Activated CD8-positive, alpha-beta T cell treated with anti-CD3 and anti-CD28 coated beads for 36 hours (primary cell): ENCODE measurements at places on chromosomes 3 and 15. TPM values are rescaled to one million over a fixed set of nuclear protein-coding genes. Genes with fewer than 3 reads are reported as not detected.

The CPA3 gene
- not detected for total RNA-seq

GRCh38 chr3:118544458-118544857 lies 490.2 kb downstream of the IGSF11 start:
- DNase-seq: no peak
- no peaks in the 10 kb centered on the region for H3K27me3 ChIP-seq
- no peak overlapping the region for H3K27ac ChIP-seq
- H3K4me3 ChIP-seq: no peak overlapping the region
- H3K36me3 ChIP-seq: no peaks in the 10 kb centered on the region

GRCh38 chr15:62740141-62741004 lies 302.2 kb upstream of the TPM1 start:
- DNase-seq: no peak
- peaks cover 8% of the 10 kb centered on the region for H3K4me1 ChIP-seq
- H3K4me3 ChIP-seq: no peak overlapping the region
- no peaks in the 10 kb centered on the region for H3K36me3 ChIP-seq

The ACKR2 gene
- 1.4 TPM for total RNA-seq

- peaks cover 3% of the 10 kb centered on the region for H3K4me1 ChIP-seq
- H3K36me3 ChIP-seq: no peaks in the 10 kb centered on the region
- no peak overlapping the region for H3K4me3 ChIP-seq
- H3K27me3 ChIP-seq: no peaks in the 10 kb centered on the region
- DNase-seq: no peak
- no peak overlapping the region for H3K27ac ChIP-seq
Observed at GRCh38 chr3:189369636-189370035, 197.9 kb downstream of the TPRG1 start.

DNA sequence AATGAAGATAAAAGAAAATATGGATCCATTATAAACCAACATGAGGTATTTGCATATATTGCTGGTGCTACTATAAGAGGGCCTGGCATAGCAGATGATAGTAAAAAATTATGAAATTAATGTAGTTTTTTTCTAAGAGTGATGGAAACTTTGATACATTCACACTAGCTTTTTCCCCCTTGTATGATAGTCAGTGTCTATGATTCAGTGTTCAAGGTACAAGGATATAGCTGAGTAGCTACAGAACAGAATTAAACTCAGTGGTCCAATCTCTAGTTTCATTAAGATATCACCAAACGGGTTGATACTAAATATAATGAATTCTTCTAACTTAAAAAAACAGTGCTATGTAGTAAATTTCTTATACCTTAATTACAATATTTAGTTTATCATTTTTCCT lies 49.9 kb upstream of the XRN1 start:
- H3K4me1 ChIP-seq: peaks cover 26% of the 10 kb centered on the region
- peak overlapping the region; percentile 82 for H3K27ac ChIP-seq
- DNase-seq: no peak
- peaks cover 54% of the 10 kb centered on the region for H3K36me3 ChIP-seq

GRCh38 chr15:33411596-33412540 lies 101.1 kb downstream of the RYR3 start:
- H3K27me3 ChIP-seq: no peaks in the 10 kb centered on the region
- no peak overlapping the region for H3K27ac ChIP-seq
- no peak for DNase-seq
- H3K36me3 ChIP-seq: no peaks in the 10 kb centered on the region
- H3K4me1 ChIP-seq: no peaks in the 10 kb centered on the region
- no peak overlapping the region for H3K4me3 ChIP-seq

GRCh38 chr3:55305696-55306485 lies 181.2 kb downstream of the WNT5A start:
- H3K4me3 ChIP-seq: no peak overlapping the region
- no peak overlapping the region for H3K27ac ChIP-seq
- H3K4me1 ChIP-seq: no peaks in the 10 kb centered on the region
- H3K27me3 ChIP-seq: no peaks in the 10 kb centered on the region
- no peak for DNase-seq

- no peaks in the 10 kb centered on the region for H3K4me1 ChIP-seq
- H3K36me3 ChIP-seq: no peaks in the 10 kb centered on the region
- DNase-seq: no peak
- peaks cover 6% of the 10 kb centered on the region for H3K27me3 ChIP-seq
- H3K4me3 ChIP-seq: no peak overlapping the region
- H3K27ac ChIP-seq: no peak overlapping the region
Observed at GRCh38 chr3:37763309-37763708, 98.4 kb upstream of the CTDSPL start.

- H3K4me3 ChIP-seq: peak overlapping the region; percentile 70
- H3K27me3 ChIP-seq: no peaks in the 10 kb centered on the region
- H3K36me3 ChIP-seq: no peaks in the 10 kb centered on the region
- no peak for DNase-seq
Observed at GRCh38 chr15:73928241-73928579, 1.9 kb downstream of the LOXL1 start.

- no peak overlapping the region for H3K4me3 ChIP-seq
- no peak for DNase-seq
- H3K27ac ChIP-seq: no peak overlapping the region
- H3K27me3 ChIP-seq: peaks cover 5% of the 10 kb centered on the region
Observed at GRCh38 chr15:48242015-48242414, 35.9 kb downstream of the SLC12A1 start.

- H3K4me3 ChIP-seq: no peak overlapping the region
- no peak overlapping the region for H3K27ac ChIP-seq
- peaks cover 13% of the 10 kb centered on the region for H3K4me1 ChIP-seq
- no peak for DNase-seq
Observed at GRCh38 chr3:67550541-67550940, 103.9 kb downstream of the SUCLG2 start.

DNA sequence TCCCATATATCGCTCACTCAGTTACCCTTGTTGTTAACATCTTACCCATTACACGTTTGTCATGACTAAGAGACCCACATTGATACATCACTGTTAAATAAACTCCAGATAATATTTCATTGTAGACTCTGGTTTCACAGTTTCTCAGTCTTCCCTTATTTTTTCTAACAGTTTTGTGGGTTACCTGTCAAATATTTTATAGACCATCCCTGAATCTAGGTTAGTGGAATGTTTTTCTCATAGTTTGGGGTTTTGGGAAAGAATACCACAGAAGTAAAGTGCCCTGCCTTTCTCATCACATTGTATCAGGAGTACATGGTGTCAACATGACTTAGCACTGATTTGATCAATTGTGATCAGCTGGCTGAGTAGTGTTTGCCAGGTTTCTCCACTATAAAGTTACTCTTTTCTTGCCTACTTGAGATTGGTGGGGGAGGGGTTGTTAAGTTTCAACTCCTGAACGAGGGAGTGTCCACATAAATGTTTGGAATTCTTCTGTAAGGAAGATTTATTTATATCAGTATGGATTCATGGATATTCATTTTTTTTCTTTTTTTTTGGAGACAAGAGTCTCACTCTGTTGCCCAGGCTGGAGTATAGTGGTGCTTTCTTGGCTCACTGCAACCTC lies 25.9 kb downstream of the RNF111 start:
- H3K36me3 ChIP-seq: peaks cover 16% of the 10 kb centered on the region
- no peaks in the 10 kb centered on the region for H3K27me3 ChIP-seq
- no peak overlapping the region for H3K4me3 ChIP-seq
- peaks cover 33% of the 10 kb centered on the region for H3K4me1 ChIP-seq
- H3K27ac ChIP-seq: no peak overlapping the region

- no peaks in the 10 kb centered on the region for H3K36me3 ChIP-seq
- DNase-seq: no peak
- H3K4me1 ChIP-seq: no peaks in the 10 kb centered on the region
- H3K4me3 ChIP-seq: no peak overlapping the region
- H3K27ac ChIP-seq: no peak overlapping the region
Observed at GRCh38 chr3:131114256-131114655, 87.6 kb downstream of the NEK11 start.

The NR2E3 gene
- total RNA-seq: not detected

DNA sequence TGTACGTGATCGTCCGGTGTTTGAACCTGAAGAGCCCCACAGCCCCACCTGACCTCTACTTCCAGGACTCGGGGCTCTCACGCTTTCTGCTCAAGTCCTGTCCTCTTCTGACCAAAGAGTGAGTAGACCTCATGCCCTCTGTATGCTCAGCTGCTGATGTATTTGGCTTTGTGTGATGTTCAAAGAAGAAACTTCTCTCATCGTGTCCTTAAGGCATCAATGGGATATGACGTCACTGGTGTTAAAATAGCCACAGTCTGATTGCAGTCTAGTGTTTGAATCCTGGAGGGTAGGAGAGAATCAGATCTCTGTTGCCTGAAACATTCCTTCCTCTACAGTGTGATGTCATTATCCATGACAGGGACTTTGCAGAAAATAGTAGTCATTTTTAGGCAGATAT lies 28.1 kb downstream of the ABHD2 start:
- H3K36me3 ChIP-seq: peaks cover 15% of the 10 kb centered on the region
- peaks cover 18% of the 10 kb centered on the region for H3K4me1 ChIP-seq
- H3K4me3 ChIP-seq: no peak overlapping the region
- no peak overlapping the region for H3K27ac ChIP-seq
- DNase-seq: no peak

DNA sequence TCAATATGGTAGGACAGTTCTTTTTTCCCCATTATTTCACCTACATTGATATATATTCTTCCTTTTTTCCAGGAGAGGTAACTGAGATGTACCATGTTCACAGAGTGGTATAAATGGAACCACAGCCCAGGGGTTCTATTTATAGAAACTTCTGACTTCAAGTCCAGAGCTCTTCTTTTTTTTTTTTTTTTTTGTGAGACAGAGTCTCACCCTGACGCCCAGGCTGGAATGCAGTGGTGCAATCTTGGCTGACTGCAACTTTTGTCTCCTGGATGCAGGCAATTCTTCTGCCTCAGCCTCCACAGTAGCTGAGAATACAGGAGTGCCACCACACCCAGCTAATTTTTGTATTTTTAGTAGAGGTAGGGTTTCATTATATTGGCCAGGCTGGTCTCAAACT lies 267.1 kb upstream of the TPRG1 start:
- no peak for DNase-seq
- no peaks in the 10 kb centered on the region for H3K36me3 ChIP-seq
- peaks cover 12% of the 10 kb centered on the region for H3K4me1 ChIP-seq
- no peak overlapping the region for H3K4me3 ChIP-seq
- H3K27ac ChIP-seq: no peak overlapping the region
- no peaks in the 10 kb centered on the region for H3K27me3 ChIP-seq

DNA sequence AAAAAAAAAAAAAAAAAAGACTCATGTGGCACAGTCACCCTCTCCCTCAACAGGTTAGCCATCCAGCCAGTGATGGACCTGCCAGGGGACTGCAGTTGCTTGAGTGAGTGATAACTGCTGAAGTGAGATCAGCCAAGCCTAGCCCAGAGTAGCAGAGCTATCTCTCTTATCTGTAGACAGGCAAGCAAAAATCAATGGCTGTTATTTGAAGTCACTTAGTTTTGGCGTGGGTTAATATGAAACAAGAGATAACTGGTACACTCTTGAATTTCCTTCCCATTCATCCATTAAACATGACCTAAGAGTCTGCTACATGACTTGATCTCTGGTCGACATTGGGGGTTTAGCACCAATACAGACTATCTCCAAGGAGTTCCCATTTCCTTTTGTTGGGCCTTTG lies 51.2 kb upstream of the TNIK start:
- H3K4me3 ChIP-seq: no peak overlapping the region
- H3K4me1 ChIP-seq: no peaks in the 10 kb centered on the region
- H3K36me3 ChIP-seq: no peaks in the 10 kb centered on the region
- H3K27me3 ChIP-seq: no peaks in the 10 kb centered on the region

The IGSF11 gene
- total RNA-seq: 0.07 TPM

DNA sequence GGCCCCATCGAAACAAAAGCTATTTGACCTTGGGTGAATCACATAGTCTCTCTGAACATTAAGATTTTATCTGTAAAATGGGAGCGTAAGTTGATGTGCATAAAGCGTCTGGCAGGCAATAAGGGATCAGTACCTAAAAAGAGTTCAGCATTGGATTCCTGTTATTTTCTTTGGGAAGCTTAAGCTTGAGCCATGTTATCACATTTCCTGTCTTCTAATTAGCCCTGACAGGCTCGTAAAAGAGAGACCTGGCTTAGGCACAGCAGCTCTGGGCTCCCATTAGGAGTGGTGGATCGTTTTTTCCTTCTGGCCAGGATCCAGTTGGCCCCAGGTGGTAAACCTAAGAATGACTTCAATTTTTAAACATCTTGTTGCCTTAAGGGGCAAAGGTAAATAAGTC lies 26.0 kb upstream of the CA12 start:
- H3K36me3 ChIP-seq: no peaks in the 10 kb centered on the region
- no peak overlapping the region for H3K4me3 ChIP-seq
- peaks cover under 1% of the 10 kb centered on the region for H3K27me3 ChIP-seq
- no peak for DNase-seq

DNA sequence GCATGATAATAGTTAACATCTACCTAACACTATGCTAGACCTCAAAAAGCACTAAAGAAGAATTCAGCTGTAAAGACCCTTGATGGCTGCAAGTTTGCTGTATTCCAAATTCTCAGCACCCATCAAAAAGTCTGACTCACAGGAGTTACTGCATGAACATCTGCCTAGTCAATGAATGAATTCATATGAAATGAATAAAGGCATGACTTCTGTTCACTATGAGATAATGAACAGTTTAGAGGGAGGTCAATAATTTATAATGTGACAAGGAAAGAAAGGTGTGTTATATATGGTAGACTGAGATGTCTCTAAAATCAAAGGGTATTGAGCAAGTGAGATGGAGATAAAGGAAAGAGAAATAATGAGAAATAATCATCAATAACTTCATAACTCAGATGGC lies 508.2 kb upstream of the TGFBR2 start:
- no peak overlapping the region for H3K27ac ChIP-seq
- H3K4me3 ChIP-seq: no peak overlapping the region
- DNase-seq: no peak
- H3K4me1 ChIP-seq: peaks cover 7% of the 10 kb centered on the region
- no peaks in the 10 kb centered on the region for H3K27me3 ChIP-seq

The CLDN16 gene
- not detected for total RNA-seq
